ENCODE measurements at places on chromosomes 1 and 21. TPM values are rescaled to one million over a fixed set of nuclear protein-coding genes. Genes with fewer than 3 reads are reported as not detected.

Gene MYBPH
- 0.24 TPM for polyA plus RNA-seq

Gene LIN28A
- polyA plus RNA-seq = 0.20 TPM

Gene SEMA6C
- 47.8 TPM for polyA plus RNA-seq

Gene IGSF9
- 4.9 TPM for polyA plus RNA-seq

Gene OR2G6
- not detected for polyA plus RNA-seq

Gene GLIS1
- 3.8 TPM for polyA plus RNA-seq

Gene TMEM240
- 47.7 TPM for polyA plus RNA-seq

Gene CD34
- 33.1 TPM for polyA plus RNA-seq

Gene KLF17
- 0.36 TPM for polyA plus RNA-seq

Gene UBAP2L
- 141 TPM for polyA plus RNA-seq

Gene S100A14
- not detected for polyA plus RNA-seq

Gene TAL1
- polyA plus RNA-seq = 5.8 TPM

Gene CELA3A
- polyA plus RNA-seq = not detected

Gene PRUNE1
- polyA plus RNA-seq = 39.4 TPM

Gene OR2M4
- 0.17 TPM for polyA plus RNA-seq

Gene FCRL5
- polyA plus RNA-seq = not detected

Gene GCSAML
- polyA plus RNA-seq = 0.82 TPM

Gene FMO3
- polyA plus RNA-seq = 2.3 TPM

Gene SPRR4
- polyA plus RNA-seq = not detected

Gene LEFTY2
- polyA plus RNA-seq = 0.25 TPM

Gene GJA5
- 6.7 TPM for polyA plus RNA-seq

Gene CD5L
- polyA plus RNA-seq = 0.29 TPM

Gene MEX3A
- polyA plus RNA-seq = 35.1 TPM

Gene LRRC38
- polyA plus RNA-seq = 4.8 TPM

Gene SH2D5
- 8.7 TPM for polyA plus RNA-seq

Measured in spinal cord (tissue), 10 donors.